ENCODE measurements at places on chromosomes 7 and 10.

GRCh38 chr7:139798221-139798620, 20.4 kb upstream of the HIPK2 start:
- DNase-seq: no peak

DNA sequence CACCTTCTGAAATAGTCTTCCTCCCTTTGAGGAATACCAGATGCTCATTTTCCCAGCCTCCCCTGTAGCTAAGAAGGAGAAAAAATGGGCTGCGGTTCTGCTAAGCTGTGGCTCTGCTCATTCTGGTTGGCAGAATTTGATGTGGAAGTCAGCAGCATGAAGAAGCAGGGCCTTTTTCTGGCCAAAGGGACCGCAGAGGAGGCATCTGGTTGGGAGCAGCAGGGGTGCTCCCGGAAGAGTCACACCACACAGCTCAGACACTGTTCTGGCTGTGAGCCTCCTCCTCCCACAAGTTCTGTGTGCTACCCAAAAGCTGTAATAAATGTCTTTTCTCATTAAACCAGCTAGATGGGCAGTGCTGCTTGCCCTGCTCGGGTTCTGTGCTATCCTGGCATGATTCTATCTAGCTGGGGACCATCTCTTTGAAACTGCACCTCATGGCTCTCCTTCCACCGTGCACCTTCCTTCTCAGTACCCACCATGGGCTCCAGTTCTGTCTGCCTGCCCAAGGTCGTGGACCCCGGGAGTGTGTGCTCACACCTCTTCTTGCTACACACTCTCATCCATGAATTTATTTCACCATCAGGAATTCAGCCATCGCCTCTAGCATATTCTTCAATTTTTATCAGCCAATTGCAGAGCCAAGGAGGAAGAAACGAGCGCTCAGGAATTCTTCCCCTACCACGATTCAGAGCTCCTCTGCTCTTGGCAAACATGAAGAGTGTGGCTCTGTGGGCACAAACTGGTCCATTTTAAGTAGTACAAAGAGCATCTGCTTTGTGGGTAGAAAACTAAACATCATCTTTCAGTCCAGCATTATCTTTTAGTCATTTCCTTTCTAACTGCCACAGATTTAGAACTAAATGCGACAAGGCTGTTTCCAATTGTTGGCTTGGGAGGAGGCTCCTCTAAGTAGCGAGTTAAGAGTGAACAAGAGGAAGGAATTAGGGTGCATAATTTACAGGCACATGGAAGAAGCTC, 76.9 kb downstream of the FAM171A1 start:
- no peak for DNase-seq

DNA sequence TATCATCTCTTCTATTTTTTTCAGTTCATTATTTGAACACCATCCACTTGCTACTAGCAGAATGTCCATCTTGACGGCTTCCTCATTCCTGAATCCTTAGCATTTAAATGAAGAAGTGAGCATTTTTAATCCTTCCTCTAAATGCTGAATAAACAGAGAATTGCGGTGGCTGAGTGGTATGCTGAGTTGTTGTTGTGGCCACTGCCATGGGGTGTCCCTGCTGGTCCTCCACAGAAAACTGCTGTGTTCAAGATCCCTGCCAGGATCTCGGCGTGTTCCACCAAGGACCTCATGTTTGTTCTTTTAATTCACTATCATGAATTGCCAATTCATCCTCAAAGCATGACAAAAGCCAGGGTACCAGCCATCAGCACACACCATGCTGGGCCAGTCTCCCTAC, 48.9 kb upstream of the HABP2 start:
- DNase-seq: no peak

DNA sequence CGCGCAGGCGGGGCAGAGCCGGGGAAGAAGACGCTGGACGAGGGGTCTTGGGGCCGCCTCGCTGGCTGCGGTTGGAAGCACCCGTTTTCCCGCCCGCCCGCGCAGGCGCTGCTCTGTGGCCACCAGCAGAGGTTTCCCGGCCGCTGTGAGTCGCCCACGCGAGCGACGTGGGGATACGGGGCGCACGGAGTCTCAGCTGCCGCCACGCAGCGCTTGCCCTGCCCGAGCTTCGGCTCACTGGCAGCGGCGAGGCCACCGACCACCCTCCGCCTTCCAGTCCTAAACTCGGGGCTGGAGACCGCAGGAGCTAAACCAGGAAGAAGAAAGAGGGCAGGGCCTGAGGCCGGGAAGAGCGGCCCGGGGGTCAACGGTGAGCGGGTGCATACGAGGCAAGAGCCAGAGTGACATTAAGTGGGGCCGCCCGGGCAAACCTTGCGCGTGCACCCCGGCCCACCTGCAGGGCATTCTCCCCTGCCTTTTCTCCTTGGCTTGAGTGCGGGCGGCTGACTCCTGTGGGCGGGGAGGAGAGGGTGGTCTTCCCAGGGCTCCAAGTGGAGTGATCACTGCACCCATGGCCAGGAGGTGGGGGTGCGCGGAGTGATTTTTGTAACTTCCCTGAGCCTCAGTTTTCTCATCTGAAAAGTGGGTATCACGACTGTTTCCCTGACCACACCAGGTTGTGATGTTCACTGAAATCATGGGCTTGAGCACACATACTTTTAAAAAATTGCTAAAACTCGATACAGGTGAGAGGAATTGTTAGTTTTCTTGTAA, 7.1 kb upstream of the EMX2 start:
- no peak for DNase-seq

DNA sequence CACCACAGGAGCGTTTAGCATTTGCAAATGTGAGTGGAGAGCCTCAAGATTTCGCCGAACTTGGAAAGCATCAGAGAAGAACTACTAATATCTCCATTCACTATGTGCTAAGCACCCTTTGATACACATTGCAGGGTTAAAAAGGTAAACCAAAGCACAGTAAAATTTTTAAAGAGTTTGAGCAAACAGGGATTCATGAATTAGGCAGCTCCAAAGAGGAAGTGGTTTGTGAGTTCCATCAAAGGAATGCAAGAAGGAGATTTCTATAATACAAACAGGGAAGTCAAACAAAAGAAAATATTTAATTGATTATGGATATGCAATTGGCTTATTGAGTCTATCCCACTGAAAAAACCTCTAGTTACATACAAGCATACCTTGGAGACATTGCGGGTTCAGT, 81.1 kb upstream of the TMEM72 start:
- no peak for DNase-seq

DNA sequence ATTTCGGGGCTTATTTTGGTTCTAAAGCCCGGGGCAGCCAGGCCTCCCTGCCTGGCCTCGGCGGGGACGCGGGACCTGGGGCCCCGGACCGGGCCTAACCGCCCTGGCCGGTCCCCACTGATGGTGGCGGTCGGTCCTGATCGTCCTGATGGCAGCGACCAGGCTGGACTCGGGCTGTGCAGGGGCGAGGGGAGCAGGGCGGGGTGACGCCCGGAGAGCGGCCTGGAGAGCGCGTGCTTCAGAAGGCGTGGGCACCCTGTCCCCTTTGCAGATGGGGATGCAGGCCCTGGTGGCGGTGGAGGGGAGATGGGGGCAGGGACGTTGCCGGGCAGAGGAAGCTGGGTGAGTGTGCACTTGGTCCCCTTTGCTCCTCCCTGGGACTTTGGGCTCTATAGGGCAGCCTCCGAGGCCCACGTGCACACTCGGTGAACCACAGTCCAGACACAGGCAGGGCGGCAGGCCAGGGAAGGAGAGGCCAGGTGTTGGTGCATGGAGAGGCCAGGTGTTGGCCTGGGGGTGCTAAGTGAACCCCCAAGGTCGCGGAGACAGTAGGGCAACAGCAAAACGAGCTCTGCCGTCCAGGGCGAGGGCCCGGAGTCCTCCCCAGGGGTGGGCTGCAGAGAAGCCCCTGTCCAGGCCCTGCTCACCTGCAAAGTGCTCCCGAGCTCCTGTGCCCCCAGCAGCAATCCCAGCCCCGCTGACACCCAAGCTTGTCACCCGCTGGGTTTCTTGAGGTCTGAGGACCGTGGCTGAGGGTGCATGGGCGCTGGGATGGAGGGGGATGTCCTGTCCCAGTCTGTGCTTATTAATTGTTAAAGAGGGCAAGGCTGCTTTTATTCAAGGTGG, 42.4 kb upstream of the FAM20C start:
- no peak for DNase-seq

DNA sequence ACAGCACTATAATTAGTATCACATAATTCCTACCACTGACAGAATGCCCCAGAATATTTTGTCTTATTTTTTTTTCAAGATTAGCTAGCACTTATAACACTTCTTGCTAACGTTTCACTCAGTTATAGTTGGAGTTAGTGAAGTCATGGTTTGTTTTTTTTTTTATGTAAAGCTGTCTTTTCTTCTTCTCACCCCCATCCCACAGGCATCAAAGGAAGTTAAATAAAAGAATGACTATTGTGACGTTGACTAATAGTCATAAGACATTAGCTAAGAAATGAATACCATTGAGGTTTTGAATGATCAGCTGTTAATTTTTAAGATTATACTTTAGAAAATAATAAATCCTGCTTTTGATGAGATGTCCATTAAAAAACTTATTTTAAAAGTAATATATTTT, 498.3 kb downstream of the GFRA1 start:
- no peak for DNase-seq

- peak; percentile 64 for DNase-seq
Measured at GRCh38 chr7:90625562-90625961, 29.4 kb downstream of the CDK14 start.

GRCh38 chr7:102395873-102396709, at the start of gene PRKRIP1:
Gene PRKRIP1 (plus strand): TSS chr7:102396363. CDS start chr7:102396412, 49 bp downstream.
- peak; percentile 67 for DNase-seq

DNA sequence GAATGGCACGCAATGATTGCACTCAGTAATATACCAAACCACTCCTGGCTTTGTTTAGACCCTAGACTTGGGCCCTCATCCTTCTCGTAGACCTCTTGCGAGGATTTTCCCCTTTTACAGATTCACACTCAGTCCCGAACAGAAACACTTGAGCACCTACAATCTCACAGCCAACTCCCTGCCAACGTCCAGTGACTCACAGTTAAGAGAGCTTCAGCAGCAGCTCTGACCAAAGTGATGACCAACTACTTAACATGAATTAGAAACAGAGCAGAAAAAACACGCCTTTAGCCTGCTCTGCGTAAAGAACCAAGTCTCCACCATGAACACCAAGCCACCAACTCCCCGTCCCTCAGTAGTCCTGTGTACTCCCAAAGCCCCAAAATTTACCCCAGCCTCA, 2.2 kb downstream of the DNAJC30 start:
- no peak for DNase-seq

- DNase-seq: no peak
Measured at GRCh38 chr7:92967238-92967637, 130.9 kb upstream of the CDK6 start.

GRCh38 chr10:66223656-66224055, 702.2 kb upstream of the LRRTM3 start:
- DNase-seq: no peak

DNA sequence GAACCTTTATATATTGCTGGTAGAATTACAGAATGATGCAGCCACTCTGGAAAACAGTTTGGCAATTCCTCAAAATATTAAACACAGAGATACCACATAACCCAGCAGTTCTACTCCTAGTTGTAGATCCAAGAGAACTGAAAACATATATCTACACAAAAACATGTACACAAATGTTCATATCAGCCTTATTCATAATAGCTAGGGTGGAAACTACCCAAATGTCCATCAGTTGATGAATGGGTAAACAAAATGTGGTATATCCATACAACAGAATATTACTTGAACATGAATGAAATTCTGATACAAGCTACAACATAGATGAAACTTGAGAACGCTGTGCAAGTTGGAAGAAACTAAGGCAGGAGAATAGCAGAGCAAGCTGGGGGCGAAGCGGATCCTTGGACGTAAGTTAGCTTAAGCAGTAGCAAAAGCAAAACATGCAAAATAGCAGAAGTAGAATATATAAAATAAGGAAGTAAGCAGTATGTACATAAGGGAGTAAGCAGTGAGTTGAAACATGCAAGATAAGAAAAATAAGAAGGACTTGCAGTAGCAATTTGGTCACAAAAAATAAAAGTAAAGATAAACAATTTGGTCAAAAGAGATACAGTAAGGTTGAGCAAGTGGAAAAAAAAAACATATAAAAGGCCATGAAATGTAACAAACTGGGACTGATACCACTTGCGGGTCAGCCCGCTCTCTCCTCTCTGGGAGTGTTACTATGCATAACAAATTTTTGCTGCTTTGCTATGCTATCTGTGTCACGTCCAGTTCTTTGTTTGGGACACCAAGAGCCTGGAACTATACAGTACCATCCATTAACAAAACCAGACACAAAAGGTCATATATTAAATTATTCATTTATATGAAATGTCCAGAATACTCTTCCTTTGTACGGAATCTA, 18.0 kb upstream of the HILPDA start:
- DNase-seq: no peak

- DNase-seq: no peak
Measured at GRCh38 chr7:26307226-26307625, 15.6 kb downstream of the SNX10 start.

DNA sequence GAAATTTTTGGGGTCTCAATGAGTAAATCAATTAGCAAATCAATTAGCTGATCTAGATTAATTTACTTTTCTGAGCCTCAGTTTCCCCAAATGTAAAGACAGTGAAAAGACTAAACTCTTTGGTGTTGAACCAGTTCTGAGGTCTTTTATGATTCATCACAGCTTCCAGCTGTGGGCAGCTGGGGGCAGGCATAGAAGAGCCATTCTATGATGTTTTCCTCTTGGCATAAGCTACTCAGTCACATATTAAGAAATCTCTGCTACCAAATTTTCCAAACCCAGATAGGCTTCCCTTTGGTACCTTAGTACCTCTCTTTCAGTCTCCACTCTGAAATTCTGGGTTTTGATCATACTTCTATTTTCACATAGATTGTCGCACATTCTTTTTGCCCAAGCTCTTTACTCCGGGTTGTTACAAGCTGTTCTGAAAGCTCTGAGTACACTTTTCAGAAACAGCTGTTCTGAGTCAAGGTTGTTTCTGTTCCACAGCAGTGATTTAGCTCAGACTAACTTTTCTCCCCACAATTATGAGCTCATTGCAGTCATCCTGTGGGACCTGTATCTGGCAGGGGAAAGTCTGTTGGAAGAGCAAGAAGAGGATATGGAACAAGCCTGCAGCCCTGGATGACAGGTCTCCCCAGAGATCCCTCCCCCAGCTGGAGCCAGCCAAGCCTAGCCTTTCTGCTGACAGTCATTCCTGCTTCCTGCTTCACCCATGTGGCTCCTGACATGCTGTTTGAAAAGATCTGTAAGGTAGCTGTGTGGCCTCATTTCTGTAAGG, 599.6 kb upstream of the GHITM start:
- no peak for DNase-seq

DNA sequence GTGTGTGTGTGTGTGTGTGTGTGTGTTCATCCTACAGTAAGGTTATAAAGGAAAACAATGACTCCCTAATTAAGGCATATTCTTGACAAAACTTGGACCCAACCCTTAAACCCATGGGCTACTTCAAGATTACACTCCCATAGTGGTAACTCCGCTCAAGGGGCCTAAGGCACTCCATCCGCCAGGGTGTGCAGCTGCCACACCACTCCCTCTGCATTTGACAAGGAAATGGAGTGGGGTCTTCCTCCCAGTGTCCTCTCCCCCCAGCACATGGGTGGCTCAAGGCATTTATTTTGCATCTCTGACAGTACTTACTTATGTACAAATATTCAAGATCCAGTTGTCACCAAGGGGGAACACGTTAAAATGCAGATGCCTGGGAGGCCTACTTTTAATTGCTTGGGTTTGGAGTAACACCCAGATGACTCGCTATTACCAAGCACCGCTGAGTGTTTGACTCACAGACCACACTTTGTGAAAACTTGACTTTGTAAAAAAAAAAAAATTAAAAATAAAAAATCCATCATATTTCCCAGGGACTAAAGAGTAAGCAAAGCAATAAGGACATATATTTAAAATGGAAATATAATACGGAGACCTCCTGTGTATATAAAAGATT, 53.0 kb upstream of the AGR3 start:
- DNase-seq: no peak
